ENCODE measurements at places on chromosomes 7 and 10.

GRCh38 chr7:31948029-31948428 is 122.2 kb downstream of the PDE1C start:
- DNase-seq, result no peak

- DNase-seq, result no peak
Measured at GRCh38 chr10:22481687-22482539, 136.6 kb downstream of the SPAG6 start.

GRCh38 chr10:3248526-3249306 is 76.1 kb upstream of the PITRM1 start:
- DNase-seq, result no peak

DNA sequence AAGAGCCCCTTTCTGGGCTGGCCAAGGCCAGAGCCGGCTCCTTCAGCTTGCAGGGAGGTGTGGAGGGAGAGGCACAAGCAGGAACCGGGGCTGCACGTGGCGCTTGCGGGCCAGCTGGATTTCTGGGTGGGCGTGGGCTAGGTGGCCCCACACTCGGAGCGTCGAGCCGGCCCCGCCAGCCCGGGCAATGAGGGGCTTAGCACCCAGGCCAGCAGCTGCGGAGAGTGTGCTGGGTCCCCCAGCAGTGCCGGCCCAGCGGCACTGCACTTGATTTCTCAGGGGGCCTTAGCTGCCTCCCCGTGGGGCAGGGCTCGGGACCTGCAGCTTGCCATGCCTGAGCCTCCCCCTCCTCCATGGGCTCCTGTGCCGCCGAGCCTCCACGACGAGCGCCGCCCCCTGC is 48.1 kb downstream of the SH2D4B start:
- DNase-seq, result no peak

All from activated CD4-positive, CD25-positive, alpha-beta regulatory T cell treated with anti-CD3 and anti-CD28 coated beads, Interleukin-2, amount 50 U/mL, for 16 hours (primary cell).